ENCODE measurements at places on chromosomes 5 and 9.

DNA sequence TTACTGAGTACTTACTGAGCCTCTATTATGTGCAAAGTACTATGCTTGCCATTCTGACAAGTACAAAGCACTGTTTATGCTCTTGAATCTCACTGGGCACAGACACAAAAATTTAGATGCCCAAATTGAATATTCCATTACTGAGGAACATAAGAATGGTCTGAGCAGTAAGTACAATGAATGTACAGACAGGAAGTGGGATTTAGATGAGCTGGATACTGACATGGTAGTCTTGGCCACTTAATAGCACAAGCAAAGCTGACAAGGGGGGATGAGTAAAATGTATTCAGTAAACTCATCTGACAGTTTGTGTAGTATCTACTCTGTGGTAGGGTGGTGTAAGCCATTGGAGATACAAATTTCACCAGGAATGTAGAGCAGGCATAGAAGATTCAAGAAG lies 132.4 kb downstream of the EFNA5 start:
- DNase-seq: peak; percentile 24

- DNase-seq: no peak
Measured at GRCh38 chr9:111648066-111648465, 13.3 kb upstream of the GNG10 start.

- no peak for DNase-seq
Measured at GRCh38 chr5:82246960-82247574, 31.1 kb downstream of the RPS23 start.

- no peak for DNase-seq
Measured at GRCh38 chr5:95440825-95441224, 49.7 kb downstream of the FAM81B start.

GRCh38 chr9:113221800-113222481 lies 597 bp downstream of the SLC31A1 start:
- DNase-seq: no peak

- DNase-seq: no peak
Measured at GRCh38 chr9:107172979-107173347, 110.1 kb upstream of the RAD23B start.

- no peak for DNase-seq
Measured at GRCh38 chr5:178644826-178645545, 18.1 kb upstream of the CLK4 start.

- DNase-seq: peak; percentile 46
Measured at GRCh38 chr9:137049544-137050449, 3.8 kb upstream of the NPDC1 start.

- no peak for DNase-seq
Measured at GRCh38 chr9:93968451-93969327, 13.5 kb upstream of the BARX1 start.

GRCh38 chr5:159215886-159216285 lies 6.5 kb upstream of the RNF145 start:
- no peak for DNase-seq

GRCh38 chr9:96331236-96331947 lies 29.4 kb upstream of the HSD17B3 start:
- DNase-seq: no peak

GRCh38 chr5:63860379-63860778 lies 101.9 kb downstream of the HTR1A start:
- no peak for DNase-seq

GRCh38 chr9:76644171-76644570 lies 120.1 kb upstream of the PCA3 start:
- no peak for DNase-seq

DNA sequence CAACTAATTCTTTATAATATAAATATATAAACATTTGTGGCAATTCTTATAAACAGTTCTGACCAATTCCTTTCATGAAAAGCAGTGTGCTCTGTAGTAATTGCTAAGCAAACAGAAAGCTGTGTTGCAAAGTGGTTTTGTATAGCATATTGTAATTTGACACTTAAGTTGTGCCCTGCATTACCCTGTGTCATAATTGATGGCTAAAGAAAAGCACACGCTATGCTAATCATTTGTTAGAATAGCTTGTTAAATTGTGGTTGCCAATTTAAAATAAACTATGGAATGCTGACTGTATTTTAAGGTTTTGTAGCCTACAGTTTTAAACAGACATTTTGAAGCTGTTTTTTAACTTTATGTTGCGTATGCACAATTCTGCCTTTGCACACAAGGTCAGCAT lies 140.0 kb downstream of the PBX3 start:
- DNase-seq: peak; percentile 81

GRCh38 chr5:73378070-73378469 lies 70.5 kb downstream of the FOXD1 start:
- DNase-seq: no peak

GRCh38 chr9:136854842-136855460 lies 2.8 kb downstream of the MAMDC4 start:
- no peak for DNase-seq

All from SHP77 (cell line).